Nephron progenitor cell (in vitro differentiated cells): ENCODE measurements at places on chromosomes 13 and 19.
A peak's percentile ranks its signal among the peaks of the same experiment; 100 is the strongest.

GRCh38 chr19:8212212-8212611, 3.0 kb downstream of the CERS4 start:
- DNase-seq: no peak

DNA sequence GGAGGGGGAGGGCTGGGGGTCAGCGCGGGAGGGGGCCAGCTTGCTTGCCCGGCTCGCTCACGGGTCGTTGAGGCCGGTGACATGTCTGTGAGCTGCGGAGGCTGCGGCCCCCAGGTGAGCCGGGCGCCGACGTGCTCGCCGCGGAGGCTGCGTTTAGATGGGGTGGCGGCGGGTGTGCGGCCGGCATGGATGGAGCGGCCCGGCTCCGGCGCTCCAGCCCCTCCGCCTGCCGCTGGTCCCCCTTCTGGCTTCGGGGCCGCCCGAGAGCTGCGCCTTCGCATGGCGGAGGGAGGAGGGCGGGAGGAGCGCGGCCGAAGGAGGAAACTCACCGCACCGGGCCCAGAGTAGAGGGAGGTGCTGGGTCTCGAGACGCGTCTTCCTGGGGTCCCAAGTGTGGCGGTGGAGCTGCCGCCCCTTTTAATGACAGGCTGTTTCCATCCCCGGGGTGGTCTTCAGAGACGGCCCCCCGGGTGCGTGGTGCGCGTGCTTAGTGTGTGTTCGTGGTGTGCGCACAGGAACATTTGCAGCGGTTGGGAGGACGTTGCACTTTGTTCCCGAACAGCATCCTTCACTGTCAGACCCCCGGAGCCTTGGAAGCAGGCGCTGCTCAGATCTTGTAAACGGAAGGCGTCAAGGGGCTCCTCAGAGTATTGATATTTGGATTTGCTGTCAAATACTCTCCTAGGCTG, at the start of gene AKAP11:
Gene AKAP11 (plus strand): TSS at position 38 of the 689 bp plus-strand sequence. CDS start 14,197 bp downstream, outside the sequence.
- DNase-seq: peak; percentile 74

- no peak for DNase-seq
Measured at GRCh38 chr13:86992251-86992650, 678.9 kb upstream of the SLITRK5 start.

GRCh38 chr13:34419025-34419424, 523.0 kb upstream of the NBEA start:
- DNase-seq: no peak
